ENCODE measurements at places on chromosomes 3 and 15. TPM values are rescaled to one million over a fixed set of nuclear protein-coding genes. Genes with fewer than 3 reads are reported as not detected.

- no peak for DNase-seq
Measured at GRCh38 chr3:7696320-7696719, 805.3 kb upstream of the LMCD1 start.

The PODXL2 gene
- 12.0 TPM for polyA plus RNA-seq

The TMC3 gene
- 0.04 TPM for polyA plus RNA-seq

- DNase-seq = no peak
Measured at GRCh38 chr15:53611145-53611920, 148.1 kb downstream of the WDR72 start.

DNA sequence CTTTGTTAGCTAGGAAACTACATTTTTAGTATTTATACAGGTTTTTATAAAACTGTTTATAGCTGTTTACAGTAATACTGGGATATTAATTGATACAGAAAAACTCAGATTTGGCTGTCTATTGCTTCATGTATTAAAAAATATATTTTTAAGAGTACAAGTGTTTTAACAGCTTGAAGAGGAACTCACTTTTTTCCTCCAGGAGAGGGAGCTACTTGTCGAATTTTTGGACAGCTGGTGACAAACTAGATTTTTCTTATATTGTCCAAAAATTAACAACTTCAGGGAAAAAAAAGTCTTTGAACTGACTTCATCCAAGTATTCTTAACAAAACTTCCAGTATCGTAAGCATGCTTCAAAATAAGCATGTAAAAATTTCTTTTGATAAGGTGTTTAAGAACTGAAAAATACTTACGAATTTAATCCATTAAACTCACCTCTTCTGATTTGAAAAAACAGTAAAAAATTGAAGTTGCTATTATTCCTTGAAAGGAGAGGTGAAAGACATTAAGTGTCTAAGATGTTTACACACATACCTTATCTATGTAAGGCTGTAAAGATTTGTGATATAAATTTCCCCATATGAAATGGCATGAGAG lies 4.0 kb downstream of the DIPK2A start:
- DNase-seq = no peak

GRCh38 chr15:51620641-51621040 lies 1.9 kb downstream of the DMXL2 start:
- DNase-seq = no peak

- DNase-seq = no peak
Measured at GRCh38 chr3:33128706-33129105, 14.9 kb downstream of the CRTAP start.

GRCh38 chr3:144402430-144402829 lies 430.8 kb downstream of the DIPK2A start:
- no peak for DNase-seq

GRCh38 chr3:126540951-126541627 lies 17.1 kb downstream of the CHST13 start:
- no peak for DNase-seq

The EXD1 gene
- not detected for polyA plus RNA-seq

The SPTBN5 gene
- polyA plus RNA-seq = 0.01 TPM

Measured in GM12878 (cell line).